ENCODE measurements at places on chromosomes 6 and 20. TPM values are rescaled to one million over a fixed set of nuclear protein-coding genes. Genes with fewer than 3 reads are reported as not detected.

Gene TMEM170B
- total RNA-seq, result 3.6 TPM

Gene RNF5
- total RNA-seq, result 106 TPM

Gene SMIM28
- total RNA-seq, result not detected

Gene SLC17A2
- not detected for total RNA-seq

Gene NFATC2
- total RNA-seq, result 12.5 TPM

Gene C6orf15
- total RNA-seq, result not detected

Gene WFDC12
- not detected for total RNA-seq

Gene MYMX
- total RNA-seq, result not detected

Gene NHLRC1
- 2.4 TPM for total RNA-seq

Gene ZFP57
- total RNA-seq, result 12.6 TPM

Gene NT5E
- total RNA-seq, result 7.1 TPM

Gene NMBR
- total RNA-seq, result not detected

Gene CGA
- not detected for total RNA-seq

Gene TNXB
- 210 TPM for total RNA-seq

Gene RAB44
- not detected for total RNA-seq

Gene KIF25
- total RNA-seq, result not detected

Gene ACSS2
- total RNA-seq, result 64.6 TPM

Gene ARMC12
- total RNA-seq, result 0.39 TPM

Measured in right atrium auricular region (tissue), 2 donors.